B cell (primary cell): ENCODE measurements at places on chromosomes 12 and 14. TPM values are rescaled to one million over a fixed set of nuclear protein-coding genes. Genes with fewer than 3 reads are reported as not detected.

SVOP gene
- not detected in 2 replicates for total RNA-seq

NEUROD4 gene
- total RNA-seq = not detected in 2 replicates

JAG2 gene
- 0.34 and 0.41 TPM in 2 replicates for total RNA-seq

- DNase-seq = no peak
Measured at GRCh38 chr14:100443603-100444002, 120.5 kb downstream of the SLC25A47 start.

DNA sequence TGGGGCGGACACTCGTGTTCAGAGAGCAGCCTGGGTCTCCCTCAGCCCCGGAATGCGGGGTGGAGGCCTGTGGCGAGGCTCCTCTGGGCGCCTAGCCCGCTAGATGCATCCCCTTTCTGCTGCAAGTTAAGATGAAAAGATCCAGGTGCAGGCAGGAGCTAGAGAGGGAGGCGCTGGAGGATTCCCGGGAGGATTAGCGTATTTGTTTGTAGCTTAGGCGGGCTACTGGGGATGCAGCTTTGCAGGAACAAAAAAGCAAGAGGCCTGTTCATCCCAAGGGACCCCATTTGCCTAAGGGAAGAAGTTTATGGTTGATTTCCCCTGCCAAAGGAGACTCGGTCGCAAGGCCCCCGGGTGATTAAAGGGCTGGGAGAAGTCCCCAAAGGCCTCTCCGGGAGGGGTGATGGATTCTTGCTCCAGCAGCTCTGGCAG is 824 bp downstream of the CCDC177 start:
- peak; percentile 39 for DNase-seq

DNA sequence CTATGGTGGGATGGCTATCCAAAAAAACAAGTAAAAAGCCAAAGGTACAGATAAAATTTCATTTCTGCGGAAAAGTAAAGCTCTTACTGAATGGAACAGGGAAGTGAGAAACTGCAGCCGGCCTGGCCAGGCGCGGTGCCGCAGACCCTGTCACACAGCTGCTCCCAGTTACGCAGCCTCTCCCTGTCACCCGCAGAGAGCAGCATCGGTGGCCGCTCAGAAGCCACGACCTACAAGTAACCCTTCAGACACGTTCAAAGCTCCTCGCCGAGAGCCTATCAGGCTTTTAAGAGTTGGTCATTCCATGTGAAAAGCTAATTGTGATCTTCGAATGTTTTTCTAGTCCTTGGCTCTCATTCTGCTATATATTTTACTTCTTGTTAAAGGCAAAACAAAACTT is 11.0 kb upstream of the ANKLE2 start:
- DNase-seq = peak; percentile 85

DNA sequence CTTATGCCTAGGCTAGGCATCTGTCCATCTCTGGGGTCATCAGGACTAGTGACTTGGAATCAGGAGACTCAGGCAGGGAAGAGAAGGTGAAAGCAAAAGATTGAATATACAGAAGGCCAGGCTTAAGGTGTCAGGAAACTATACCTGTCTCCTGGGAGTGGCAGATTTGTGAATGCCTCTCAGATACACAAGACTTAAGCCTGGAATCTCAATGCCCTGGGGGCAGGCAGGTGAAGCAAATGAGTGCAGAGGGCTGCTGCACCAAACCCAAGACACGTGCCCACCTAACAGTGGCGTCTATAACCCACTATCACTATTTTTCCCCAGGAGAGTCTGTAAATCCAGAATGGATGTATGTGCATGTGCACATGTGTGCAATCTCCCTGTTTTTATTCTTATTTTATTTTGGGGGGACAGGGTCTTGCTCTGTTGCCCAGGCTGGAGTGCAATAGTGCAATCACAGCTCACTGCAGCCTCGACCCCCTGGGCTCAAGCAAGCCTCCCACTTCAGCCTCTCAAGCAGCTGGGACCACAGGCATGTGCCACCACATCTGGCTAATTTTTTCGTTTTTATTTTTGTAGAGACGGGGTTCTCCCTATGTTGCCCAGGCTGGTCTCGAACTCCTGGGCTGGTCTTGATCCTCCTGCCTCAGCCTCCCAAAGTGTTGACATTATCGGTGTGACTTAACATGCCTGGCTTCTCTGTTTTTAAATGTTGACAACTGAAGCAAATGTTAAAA is 31.9 kb upstream of the FOS start:
- DNase-seq = no peak

- no peak for DNase-seq
Measured at GRCh38 chr12:14289601-14290000, 75.9 kb upstream of the ATF7IP start.

- no peak for DNase-seq
Measured at GRCh38 chr12:27193854-27194544, 50.1 kb upstream of the STK38L start.

DNA sequence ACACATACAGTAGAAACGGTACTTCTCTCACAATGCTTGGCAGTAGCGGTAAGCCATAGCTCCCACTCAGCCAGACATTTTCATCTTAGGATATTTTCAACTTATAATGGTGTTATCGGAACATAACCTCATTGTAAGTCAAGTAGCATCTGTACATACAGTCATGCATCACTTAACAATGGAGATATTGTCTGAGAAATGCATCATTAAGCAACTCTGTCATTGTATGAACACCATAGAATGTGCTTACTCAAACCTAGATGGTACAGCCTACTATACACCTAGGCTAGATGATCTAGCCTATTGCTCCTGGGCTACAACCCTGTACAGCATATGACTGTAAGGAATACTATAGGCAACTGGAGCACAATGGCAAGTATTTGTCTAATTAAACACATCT is 40.8 kb downstream of the RPS6KA5 start:
- DNase-seq = no peak

GRCh38 chr12:97944576-97944975 is 482.0 kb downstream of the RMST start:
- DNase-seq = no peak

- no peak for DNase-seq
Measured at GRCh38 chr12:125954362-125954761, 889.1 kb downstream of the AACS start.

- no peak for DNase-seq
Measured at GRCh38 chr12:3220382-3221321, 143.5 kb downstream of the TSPAN9 start.

DNA sequence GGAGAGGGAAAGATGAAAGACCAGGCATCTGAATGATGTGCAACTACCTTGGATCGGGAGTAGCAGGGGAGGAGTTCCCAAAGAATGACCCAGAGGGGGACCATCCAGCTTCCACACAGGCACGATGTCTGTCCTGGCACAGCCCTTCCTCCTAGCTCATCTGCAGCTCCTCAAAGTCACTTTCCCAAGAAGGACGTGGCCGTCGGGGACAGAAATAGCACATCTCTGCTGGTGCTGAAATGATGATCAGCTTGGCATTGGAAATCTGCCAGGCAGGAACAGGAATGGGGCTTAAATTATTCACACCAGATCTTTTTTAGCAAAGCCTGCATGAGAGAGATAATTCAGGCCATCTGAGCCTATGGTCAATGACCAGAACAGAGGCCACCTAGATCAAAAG is 41.7 kb downstream of the TSPAN11 start:
- DNase-seq = no peak
